ENCODE measurements at places on chromosomes 16 and 17.

DNA sequence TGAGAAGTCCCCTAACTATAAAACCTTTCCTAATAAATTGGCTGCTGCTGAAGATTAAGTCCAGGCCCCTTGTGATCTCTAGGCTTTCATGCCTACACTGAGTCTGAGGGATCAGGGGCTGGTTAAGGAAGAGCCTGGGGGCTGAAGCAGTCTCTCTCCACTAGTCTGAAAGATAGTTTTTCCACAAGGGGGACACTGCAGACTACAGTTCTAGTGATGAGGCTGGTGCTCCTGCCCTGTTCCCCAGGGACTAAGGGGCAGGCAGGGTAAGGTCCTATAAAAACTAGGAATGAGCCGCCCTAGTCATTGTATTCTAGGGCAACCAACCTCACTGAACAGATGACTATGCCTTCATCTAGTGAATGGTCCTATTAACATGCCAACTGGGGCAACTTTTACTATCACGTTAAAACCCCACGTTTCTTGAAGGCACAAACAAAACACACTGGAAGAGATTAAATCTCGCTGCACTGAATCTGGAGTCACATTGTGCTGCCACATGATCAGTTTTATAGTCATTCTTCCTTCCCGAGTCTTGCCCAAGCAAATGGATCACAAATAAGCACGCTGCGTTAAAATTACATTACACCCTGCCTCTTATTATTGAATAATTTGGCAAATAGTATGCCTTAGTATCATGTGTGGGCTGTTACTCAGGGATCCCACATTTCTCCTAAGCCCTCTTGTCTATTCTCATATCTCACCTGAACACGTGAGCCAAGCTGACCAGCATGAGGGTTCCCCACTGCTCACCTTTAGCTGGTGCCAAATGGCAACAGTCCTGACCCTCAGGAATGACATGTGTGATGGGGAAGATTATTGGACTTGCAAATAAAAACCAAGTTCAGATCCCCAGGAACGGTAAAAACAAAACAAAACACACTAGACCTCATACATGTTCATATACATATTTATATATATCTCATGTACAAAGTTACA, 95.4 kb upstream of the TOB1 start:
- DNase-seq: peak; percentile 46

DNA sequence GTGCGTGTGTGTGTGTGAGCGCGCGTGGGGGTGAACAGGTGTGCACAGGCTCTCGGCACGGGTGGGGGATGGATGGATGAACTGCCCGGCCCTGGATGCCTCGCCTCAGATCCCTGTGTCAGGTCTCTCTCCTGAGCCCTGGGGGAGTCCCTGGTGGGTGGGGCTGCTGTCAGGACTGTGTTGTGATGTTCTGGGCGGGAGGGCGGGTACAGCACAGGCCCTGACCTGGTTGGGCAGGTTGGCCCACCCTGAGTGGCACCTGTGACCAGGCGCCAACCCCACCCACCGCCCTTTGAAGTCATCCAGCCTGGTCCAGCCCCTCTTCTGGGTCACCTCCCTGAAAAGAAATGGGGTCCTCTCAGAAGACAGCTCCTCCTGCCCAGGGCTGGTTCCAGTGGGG, 41.6 kb upstream of the TAC4 start:
- DNase-seq: no peak

DNA sequence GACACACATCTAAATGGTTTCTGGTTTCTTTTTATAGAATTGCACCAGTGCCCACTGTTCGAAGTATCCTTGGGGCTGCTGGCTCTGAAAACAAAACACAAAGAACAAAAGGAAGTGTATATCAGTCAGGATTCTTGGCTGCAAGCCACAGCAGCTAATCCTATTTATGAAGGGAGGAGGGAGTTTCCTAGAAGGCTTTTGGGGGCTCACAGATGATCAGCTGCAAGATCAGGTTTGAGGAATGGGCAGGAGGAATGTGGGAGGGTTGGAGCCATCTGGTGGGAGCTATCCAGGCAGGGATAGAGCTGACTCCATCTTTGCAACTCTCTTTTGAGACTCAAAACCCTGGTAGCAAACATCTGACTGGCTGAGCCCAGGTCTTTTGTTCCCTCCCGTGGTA, 118.3 kb upstream of the EEF2KMT start:
- DNase-seq: no peak

DNA sequence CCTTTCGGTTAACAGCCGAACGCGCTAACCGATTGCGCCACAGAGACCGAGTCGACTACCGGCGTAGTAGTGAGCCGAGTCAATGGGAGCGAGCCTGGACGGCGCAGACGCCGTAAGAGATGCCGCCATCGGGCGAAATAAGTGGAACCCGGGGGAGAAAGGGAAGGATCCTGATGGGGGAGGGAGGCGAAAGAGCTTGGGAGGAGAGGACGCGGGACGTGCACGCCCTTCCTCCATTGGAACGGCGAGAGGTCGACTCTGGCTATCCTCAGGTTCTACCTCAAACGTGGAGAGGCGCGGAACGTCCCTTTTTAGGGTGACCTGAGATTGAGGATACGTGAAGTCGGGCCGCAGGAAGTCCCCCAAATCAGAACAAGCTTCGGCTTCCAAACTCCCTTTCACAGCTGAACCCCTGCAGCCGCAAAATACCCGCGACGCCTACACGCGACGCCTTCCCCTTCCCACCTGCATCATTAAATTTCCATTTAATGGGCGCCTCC, 683 bp upstream of the PSMB3 start:
- no peak for DNase-seq

DNA sequence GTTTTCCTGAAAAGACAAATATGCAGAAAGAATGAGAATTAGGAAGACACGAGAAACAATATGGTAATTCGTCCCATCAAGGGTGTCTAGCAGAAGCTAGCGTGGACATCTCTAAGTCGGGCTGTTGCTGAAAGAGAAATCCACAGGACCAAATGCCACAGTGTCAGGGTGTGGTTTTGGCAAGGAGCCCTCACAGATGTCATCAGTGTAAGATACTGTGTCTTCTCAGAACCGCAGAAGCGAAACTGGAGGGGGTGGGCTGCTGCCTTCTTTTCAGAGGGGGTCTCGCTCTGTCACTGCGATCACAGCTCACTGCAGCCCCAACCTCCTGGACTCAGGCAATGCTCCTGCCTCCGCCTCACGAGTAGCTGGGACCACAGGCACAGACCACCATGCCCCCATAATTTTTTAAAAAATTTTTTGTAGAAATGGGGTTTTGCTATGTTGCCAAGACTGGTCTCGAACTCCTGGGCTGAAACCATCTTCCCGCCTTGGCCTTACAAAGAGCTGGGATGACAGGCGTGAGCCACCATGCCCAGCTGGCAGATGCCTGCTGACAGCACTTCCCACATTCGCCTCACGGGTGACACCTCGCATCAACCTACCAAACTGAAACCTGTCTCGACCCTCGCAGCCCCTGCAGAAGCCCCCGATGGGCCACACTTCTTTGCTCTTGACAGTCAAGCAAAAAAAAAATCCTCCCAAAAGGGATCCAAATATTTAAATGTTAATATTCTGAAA, 26.2 kb downstream of the TRAP1 start:
- DNase-seq: no peak
